Stimulated activated CD8-positive, alpha-beta memory T cell treated with anti-CD3 and anti-CD28 coated beads, Interleukin-2, amount 100 ng/mL, for 1 hour (primary cell): ENCODE measurements at places on chromosomes 6 and 20.

- DNase-seq, result no peak
Observed at GRCh38 chr20:64105846-64106434, 1.4 kb downstream of the NPBWR2 start.

DNA sequence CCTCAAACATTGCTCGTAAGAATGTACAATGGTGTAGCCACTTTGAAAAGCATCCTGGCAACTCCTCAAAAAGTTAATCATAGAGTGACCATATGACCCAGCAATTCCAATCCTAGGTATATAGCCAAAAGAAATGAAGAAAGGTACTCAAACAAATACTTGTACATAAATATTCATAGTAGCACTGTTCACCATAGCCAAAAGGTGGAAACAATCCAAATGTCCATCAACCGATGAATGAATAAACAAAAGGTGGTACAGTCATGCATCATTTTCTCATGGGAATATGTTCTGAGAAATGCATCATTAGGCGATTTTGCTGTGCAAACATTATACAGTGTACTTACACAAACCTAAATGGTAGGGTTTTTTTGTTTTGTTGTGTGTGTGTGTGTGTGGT is 74.4 kb upstream of the TBC1D7 start:
- DNase-seq, result no peak

GRCh38 chr6:3625149-3625979 is 126.1 kb downstream of the PXDC1 start:
- DNase-seq, result no peak

- DNase-seq, result no peak
Observed at GRCh38 chr6:18036781-18037180, 49.3 kb upstream of the KIF13A start.

- DNase-seq, result no peak
Observed at GRCh38 chr6:148771212-148771601, 24.4 kb downstream of the UST start.

- DNase-seq, result no peak
Observed at GRCh38 chr6:147035886-147036285, 168.3 kb upstream of the STXBP5 start.

GRCh38 chr20:53190225-53190624 is 218.1 kb downstream of the TSHZ2 start:
- no peak for DNase-seq

- no peak for DNase-seq
Observed at GRCh38 chr6:89045576-89045975, 35.0 kb upstream of the PNRC1 start.

GRCh38 chr6:96613291-96613999 is 50.5 kb downstream of the FHL5 start:
- DNase-seq, result no peak

- DNase-seq, result peak; percentile 61
Observed at GRCh38 chr6:90233994-90234393, 62.6 kb downstream of the BACH2 start.

- DNase-seq, result no peak
Observed at GRCh38 chr20:49615401-49616153, 47.6 kb upstream of the PTGIS start.
